ENCODE measurements at places on chromosomes 7 and 10.

GRCh38 chr7:100082978-100083377, 1.5 kb upstream of the ZNF3 start:
- DNase-seq, result no peak

GRCh38 chr10:132468651-132469050, 68.9 kb upstream of the INPP5A start:
- DNase-seq, result no peak

- peak; percentile 53 for DNase-seq
Observed at GRCh38 chr10:100562008-100562672, 26.4 kb downstream of the HIF1AN start.

GRCh38 chr10:624605-625332, 64.7 kb downstream of the DIP2C start:
- peak; percentile 84 for DNase-seq

- DNase-seq, result no peak
Observed at GRCh38 chr10:124961248-124961570, 19.3 kb downstream of the ZRANB1 start.

GRCh38 chr10:74249865-74250264, 98.8 kb downstream of the ADK start:
- no peak for DNase-seq

GRCh38 chr10:52756295-52756694, 16.3 kb downstream of the MBL2 start:
- no peak for DNase-seq

- no peak for DNase-seq
Observed at GRCh38 chr7:94064541-94065191, 60.5 kb upstream of the BET1 start.

- DNase-seq, result no peak
Observed at GRCh38 chr10:110404413-110404812, 93.3 kb upstream of the DUSP5 start.

DNA sequence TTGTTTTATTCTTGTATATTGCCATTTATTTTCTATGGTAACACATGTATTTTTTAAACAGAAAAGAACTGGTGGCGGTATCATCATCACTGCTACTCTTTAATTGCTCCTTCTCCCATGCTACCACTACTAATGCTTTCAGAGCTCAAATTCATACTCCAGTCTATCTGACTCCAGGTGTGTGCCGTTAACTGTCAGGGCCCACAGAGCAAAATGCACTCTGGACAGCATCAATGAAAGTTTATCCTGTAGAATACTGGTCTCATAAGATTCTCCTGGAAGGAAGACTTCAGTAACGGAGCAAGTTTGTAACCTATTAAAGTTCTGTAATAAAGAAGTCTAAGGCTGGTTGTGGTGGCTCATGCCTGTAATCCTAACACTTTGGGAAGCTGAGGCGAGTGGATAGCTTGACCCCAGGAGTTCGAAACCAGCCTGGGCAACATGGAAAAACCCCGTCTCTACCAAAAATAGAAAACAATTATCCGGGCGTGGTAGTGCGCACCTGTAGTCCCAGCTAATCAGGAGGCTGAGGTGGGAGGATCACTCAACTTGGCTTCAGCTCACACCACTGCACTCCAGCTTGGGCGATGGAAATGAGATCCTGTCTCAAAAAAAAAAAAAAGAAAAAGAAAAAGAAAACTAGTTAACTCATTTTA, 18.4 kb downstream of the ZNRF2 start:
- no peak for DNase-seq

- no peak for DNase-seq
Observed at GRCh38 chr10:30431435-30431911, 2.5 kb upstream of the MAP3K8 start.
